ENCODE measurements at places on chromosomes 7 and 10. TPM values are rescaled to one million over a fixed set of nuclear protein-coding genes. Genes with fewer than 3 reads are reported as not detected.

SERPINE1 gene
- total RNA-seq: 712 TPM

XRCC2 gene
- 3.9 TPM for total RNA-seq

ALOX5 gene
- 0.22 TPM for total RNA-seq

CTBP2 gene
- total RNA-seq: 101 TPM

DNAH11 gene
- 0.05 TPM for total RNA-seq

STAMBPL1 gene
- 35.9 TPM for total RNA-seq

FAM25G gene
- not detected for total RNA-seq
